ENCODE measurements at places on chromosomes 12 and 14.

DNA sequence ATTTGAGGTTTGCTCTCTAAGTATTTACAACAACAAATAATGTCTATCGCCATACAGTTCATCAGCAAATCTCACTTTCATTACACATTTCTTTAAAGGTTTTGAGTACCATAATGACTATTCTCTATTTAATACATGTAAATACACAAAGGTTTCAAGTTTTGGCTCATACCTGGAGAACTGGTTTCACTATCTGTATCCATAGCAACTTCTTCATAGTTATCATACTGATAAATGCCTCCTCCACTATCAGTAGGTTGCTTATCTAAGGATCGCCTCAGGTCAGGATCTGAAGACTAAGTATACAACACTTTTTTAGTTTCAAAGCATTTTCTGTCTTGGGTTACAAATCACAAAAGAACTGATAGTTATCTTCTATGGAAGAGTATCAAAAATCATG lies 21.4 kb downstream of the ZFC3H1 start:
- no peak for DNase-seq

GRCh38 chr12:108609537-108610335 lies 11.9 kb upstream of the TMEM119 start:
- no peak for DNase-seq

DNA sequence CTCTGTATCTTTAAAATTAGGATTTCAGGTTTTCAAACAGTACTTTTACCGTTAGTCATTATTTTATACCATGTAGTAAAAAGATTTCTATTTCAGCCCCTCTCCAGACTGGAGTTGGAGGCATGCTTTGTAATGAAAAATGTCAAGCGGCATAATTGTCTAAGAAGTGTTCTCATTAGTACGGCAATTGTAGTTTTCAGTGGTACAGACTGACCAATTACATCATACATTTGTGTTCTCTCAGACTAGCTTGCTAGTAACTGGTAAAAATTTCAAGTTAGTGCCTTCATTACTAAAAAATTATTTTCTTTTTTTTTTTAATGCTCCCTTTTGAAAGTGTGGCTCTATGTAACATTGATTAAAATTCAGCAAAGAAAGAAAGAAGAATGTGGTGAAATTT lies 4.5 kb downstream of the USP30 start:
- no peak for DNase-seq

DNA sequence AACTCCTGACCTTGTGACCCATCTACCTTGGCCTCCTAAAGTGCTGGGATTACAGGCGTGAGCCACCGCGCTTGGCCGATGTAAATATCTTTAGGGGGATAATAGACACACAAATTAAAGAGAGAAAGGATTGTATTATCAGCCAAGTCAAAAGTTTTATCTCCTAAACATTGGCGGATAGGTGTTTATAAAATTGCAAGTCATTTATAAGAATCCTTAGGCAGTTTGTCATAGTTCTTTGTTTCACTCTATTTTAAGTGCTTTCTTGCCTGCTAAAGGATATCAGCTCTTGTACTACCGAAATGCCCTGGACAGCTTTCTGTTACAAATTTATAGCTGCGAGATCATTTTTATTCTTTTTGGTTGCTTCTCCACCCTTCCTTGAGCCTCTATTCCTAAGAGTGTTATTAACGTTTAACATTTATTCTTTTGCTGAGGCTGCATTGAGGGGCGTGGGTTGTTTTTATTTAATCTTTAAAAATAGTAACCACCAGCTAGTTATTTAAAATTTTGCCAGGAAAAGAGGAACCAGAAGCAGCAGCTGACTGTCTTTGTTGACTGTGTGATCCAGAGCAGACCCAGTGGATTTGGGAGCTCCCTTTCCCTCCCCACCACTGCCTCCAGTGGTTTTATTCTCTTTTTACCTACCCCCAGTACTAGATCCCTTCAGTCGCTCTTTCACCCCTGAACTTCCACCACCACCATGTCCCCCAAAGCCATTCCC lies 106.4 kb downstream of the DIP2B start:
- DNase-seq: no peak

DNA sequence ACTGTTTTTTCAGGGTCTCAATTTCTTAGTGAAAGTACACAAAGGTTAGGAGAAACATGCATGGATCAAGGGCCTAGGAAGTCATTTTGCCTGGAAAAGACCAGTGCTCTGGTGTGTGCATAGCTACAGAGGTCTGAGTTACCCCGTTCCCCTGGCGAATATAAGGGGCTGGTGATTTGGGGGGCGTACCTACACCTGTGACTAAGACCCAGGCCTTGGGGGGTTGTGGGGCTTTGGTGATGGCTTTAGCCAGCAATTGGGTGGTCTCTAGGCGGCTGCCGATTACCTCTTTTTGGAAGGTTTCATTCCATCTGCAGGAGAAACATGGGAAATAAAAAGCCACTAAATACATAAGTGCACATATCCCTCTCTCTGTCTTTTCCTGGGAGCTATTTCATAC lies 1.1 kb downstream of the SDR39U1 start:
- DNase-seq: no peak

GRCh38 chr14:65263177-65263788 lies 149.2 kb upstream of the FUT8 start:
- DNase-seq: no peak

DNA sequence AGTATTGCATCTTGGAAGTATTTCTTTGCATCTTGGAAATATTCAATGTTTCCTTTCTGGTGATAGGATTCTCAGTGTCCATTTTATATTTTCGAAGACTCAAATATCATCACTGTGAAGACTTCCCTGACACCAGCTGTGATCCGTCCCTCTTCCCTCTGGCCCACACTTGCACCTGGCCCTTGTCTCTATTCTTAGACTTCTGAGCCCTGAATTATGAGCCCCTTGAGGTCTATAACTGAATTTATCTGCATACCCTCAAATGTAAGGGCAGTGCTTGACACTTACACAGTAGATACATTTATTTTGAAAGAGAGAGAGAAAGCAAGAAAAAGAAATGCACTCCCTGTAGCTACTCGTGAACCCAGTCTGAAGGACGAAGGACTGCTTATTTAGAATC lies 376.7 kb downstream of the ZFP36L1 start:
- no peak for DNase-seq

- DNase-seq: no peak
These were observed 154.4 kb upstream of the GARIN6 start for GRCh38 chr12:99493197-99493596.

- DNase-seq: no peak
These were observed 50.8 kb downstream of the RPS6KA5 start for GRCh38 chr14:91009501-91010152.

DNA sequence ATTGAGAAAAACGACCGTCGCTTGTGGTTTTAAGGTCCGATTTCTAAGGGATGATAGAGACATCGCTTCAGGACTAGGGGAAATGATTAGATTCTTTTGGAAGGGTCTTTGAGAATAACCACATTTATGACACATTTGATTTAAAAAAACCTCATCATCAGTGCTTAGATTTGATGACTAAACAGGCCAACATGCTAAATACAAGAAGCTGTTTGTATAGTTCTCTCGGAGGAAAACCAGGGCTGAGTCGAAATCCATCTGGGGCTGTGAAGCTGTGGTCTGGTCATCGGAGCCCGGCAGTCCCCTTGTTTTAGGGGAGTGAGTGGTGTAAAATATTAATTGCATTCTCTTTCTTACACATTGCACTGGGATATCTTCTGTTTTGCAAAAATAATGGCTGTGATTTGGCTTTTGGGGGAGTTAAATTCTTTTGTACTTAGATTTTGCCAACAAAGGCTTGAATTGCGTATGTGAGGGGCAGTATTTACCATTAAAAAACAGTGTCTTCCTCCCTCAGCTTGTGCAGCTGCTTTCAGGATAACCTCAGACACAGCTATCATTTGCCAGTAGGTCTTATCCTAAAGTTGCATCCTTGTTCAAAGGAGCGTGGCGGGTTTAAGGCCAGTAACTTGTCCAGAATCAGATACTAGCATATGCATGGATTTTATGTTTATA lies 550 bp downstream of the GNG2 start:
- no peak for DNase-seq

GRCh38 chr14:65964366-65964765 lies 521.8 kb upstream of the CCDC196 start:
- DNase-seq: no peak

DNA sequence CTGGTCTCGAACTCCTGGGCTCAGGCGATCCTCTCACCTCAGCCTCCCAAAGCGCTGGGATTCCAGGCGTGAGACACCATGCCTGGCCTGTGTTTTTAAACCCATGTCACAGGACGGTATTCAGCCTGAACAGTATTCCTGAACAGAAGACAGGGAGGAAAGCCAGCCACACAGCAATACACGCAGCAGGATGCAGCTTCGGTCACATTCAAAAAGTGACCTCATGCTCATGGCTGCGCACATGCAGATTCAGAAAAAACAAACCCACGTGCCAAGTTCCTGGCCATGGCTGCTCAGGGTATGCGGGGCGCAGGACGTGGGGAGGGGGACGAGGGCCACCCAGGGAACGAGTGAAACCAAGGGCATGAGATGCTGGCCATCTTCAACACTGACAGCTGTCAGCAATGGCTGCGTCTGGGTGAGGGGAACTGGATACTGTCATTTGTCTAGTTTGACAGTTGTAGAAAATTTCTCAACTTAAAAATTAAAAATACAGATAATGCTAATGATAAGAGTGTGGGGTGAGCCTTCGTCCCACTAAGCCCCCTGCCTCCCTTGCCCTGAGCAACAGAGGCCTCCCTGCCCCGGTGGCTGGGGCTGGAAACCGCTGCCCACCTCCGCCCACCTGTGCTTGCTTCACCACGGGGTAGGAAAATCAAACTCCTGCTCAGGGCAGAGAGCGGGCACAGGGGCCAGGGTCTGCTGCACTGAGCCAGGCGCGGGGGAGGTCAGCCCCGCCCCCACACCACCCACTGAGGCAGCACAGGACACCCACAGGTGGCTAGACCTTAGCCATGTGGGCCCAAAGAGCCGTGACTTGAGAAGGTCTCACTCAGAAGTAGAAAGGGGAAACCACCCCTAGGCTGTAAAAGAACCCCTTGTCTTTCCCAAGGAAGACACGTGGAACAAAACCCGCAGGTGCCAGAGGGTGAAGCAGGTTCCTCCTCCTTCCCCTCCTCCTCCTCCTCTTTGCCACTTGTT lies 84.2 kb downstream of the SCARB1 start:
- no peak for DNase-seq

GRCh38 chr14:88233915-88234314 lies 89.2 kb downstream of the KCNK10 start:
- no peak for DNase-seq

DNA sequence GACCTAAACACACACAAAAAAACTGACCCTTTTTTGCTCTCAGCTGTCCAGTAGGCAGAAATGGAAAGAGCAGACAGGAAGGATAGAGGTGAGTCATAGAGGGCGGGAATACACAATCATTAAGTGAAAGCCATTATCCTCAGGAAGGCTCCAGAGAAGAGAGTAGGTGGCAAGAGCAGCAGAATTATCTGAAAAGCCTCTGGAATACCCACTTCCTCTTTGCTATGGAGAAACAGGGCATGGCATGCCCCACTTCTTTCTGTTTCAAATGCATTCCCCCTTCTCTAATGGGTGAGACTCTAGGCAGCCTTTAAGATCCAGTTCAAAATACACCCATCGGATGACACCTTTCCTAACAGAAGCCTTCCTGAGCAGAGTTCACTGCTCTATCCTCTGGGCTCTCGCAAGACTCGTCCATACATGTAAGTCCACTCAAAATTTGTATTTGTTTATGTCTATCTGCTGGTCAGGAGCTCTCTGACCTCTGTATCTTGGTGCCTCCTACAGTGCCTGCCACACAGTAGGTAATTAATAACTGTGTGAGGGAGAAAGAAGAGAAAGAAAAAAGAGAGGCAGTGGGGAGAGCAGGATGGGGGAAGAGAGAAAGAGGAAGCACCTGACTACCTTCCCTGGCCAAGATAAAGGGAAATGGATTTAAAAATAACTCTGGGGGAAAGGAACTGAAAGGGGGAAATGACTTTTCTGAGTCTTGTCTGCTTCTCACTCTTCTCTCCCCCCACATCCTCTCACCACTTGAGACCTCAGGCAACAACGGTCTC lies 8.5 kb downstream of the KLHL33 start:
- no peak for DNase-seq

GRCh38 chr14:54652188-54652587 lies 85.3 kb downstream of the SAMD4A start:
- DNase-seq: no peak

DNA sequence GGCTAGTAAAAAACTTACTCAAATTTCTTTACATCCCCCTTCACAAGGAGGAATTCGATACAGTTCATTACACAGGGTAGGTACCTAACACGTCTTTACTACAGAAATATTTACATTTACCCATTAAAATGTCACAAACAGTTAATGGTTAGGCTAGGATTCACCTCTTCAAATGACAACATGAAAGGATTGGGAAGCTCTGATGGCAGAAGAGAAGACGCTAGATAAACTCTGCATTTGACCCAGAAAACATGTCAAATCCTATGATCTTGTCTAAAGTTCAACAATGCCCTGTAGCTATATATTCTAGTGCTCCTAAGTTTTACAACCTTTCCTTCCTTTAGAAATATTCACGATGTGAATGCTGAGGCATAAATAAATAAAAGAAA lies 64.8 kb downstream of the DENND5B start:
- DNase-seq: no peak

DNA sequence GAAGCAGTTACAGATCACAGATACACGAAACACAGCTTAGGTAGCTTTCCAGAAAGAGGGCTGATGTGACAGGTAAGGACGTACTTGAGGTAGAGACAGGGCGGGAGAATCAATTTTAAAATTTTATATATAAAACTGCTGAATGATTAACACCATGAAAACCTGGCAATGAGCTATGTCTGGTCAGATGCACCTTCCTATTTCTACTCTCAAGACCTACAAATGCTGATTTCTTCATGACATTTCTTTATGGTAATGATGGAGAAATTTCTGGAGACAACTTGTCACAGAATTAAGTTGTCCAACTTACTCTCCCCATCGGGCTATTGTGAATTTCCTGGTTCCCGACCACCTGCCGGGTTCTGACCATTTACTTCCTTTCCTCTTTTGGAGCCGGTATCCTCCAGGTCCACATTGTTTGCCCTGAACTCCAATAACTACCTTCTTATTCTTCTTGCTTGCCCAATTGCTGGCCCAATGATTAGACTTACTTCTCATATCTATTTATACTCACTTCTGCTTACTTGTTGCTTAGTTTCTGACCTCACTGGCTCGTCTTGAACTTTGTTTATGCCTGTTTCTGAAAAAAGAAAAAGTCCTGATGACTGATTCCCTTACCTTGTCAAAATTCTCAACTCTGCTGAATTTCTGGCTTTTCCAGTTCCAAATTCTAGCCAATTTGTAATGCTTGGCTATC lies 12.8 kb upstream of the ATP2B1 start:
- no peak for DNase-seq

DNA sequence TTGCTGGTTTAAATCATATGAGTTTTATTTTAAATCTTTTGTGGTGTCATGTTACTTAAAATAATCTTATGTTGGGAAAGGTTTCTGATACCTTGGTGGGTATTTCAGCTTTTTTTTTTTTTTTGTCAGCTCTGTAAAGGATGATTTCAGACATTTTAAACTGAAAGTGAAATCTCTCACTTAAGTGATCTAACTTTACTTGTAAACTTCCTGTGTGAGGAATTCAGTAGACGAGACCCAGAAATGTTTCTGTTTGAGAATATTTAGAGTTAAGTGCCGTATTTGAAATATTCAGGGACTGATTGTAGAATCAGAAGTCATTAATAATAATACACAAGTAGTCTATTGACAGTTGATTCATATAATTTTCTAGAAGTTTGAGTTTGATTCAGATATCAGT lies 37.8 kb downstream of the PROX2 start:
- no peak for DNase-seq

- DNase-seq: no peak
These were observed 13.2 kb upstream of the TUBA1B start for GRCh38 chr12:49144384-49144783.

Data from activated CD4-positive, CD25-positive, alpha-beta regulatory T cell treated with anti-CD3 and anti-CD28 coated beads, Interleukin-2, amount 50 U/mL, for 16 hours (primary cell).